ENCODE measurements at places on chromosomes 7 and 10. TPM values are rescaled to one million over a fixed set of nuclear protein-coding genes. Genes with fewer than 3 reads are reported as not detected.

DNA sequence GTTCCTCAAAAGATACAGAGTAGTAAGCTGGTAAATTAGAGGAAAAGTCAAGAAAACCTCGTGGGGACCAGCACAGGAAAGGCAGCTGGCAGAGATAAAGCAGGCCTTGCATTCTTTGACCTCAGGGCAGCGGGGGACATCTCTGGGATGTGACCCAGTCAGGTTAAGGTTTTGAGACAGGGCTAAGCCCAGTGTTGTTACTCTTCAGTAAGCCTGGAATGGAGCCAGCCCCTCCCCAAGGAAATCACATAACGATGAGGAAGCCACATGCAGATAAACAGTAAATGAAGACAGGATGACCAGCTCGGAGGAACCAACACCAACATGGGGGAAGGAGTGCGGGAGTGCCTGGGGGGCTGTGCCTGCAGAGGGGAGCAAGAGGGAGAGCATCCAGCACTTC lies 99.6 kb downstream of the JAZF1 start:
- no peak overlapping the region for H3K4me3 ChIP-seq
- no peak for DNase-seq
- peak overlapping the region; percentile 53 for H3K27ac ChIP-seq
- H3K36me3 ChIP-seq = no peaks in the 10 kb centered on the region
- no peaks in the 10 kb centered on the region for H3K27me3 ChIP-seq

GRCh38 chr7:37031571-37032257 lies 307.4 kb upstream of the AOAH start:
- DNase-seq = peak; percentile 89
- H3K4me1 ChIP-seq = peaks cover 20% of the 10 kb centered on the region
- no peaks in the 10 kb centered on the region for H3K27me3 ChIP-seq
- H3K4me3 ChIP-seq = no peak overlapping the region
- H3K27ac ChIP-seq = peak overlapping the region; percentile 73

- peaks cover 15% of the 10 kb centered on the region for H3K4me1 ChIP-seq
- H3K27ac ChIP-seq = no peak overlapping the region
- H3K36me3 ChIP-seq = no peaks in the 10 kb centered on the region
- DNase-seq = no peak
Measured at GRCh38 chr10:61830846-61831273, 70.6 kb upstream of the ARID5B start.

- no peaks in the 10 kb centered on the region for H3K36me3 ChIP-seq
- H3K27me3 ChIP-seq = no peaks in the 10 kb centered on the region
- no peak overlapping the region for H3K27ac ChIP-seq
- H3K4me1 ChIP-seq = no peaks in the 10 kb centered on the region
Measured at GRCh38 chr10:51231754-51232153, 157.5 kb downstream of the PRKG1 start.

- peaks cover 13% of the 10 kb centered on the region for H3K4me1 ChIP-seq
- H3K27ac ChIP-seq = peak overlapping the region; percentile 6
- H3K4me3 ChIP-seq = no peak overlapping the region
- no peaks in the 10 kb centered on the region for H3K36me3 ChIP-seq
Measured at GRCh38 chr7:135964274-135964673, 12.9 kb downstream of the MTPN start.

DNA sequence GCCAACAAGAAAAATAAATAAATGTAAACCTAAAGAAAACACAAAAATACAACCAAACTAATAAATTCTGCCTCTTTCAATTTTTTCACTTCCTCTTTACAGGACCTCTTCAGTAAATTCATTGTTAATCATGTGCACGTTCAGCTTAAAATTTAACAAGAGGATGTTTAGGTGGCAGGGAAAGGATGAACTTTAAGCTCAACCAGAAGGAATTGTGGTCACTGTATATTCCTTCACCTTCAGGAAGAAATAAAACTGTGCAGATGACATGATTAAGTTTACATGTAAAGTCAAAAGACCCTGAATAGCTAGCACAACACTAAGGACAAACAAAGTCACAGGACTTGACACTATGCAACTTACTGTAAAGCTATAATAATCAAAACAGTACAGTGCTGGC lies 33.0 kb downstream of the KIF5B start:
- no peak for DNase-seq
- H3K4me1 ChIP-seq = no peaks in the 10 kb centered on the region
- no peak overlapping the region for H3K27ac ChIP-seq
- no peak overlapping the region for H3K4me3 ChIP-seq

GRCh38 chr10:68121852-68122251 lies 12.6 kb downstream of the MYPN start:
- H3K4me3 ChIP-seq = no peak overlapping the region
- no peaks in the 10 kb centered on the region for H3K4me1 ChIP-seq
- no peak overlapping the region for H3K27ac ChIP-seq
- H3K27me3 ChIP-seq = no peaks in the 10 kb centered on the region
- DNase-seq = no peak
- no peaks in the 10 kb centered on the region for H3K36me3 ChIP-seq

- peak within 1 kb of the TSS; percentile 71 for H3K4me3 ChIP-seq
- DNase-seq = peak; percentile 49
- peaks cover 5% of the 10 kb centered on the region for H3K4me1 ChIP-seq
- H3K27ac ChIP-seq = no peak within 1 kb of the TSS
Measured at GRCh38 chr10:90857635-90858460, at the start of gene HTR7. HTR7 (minus strand) TSS chr10:90858039; CDS start chr10:90857671, 368 bp downstream.

DNA sequence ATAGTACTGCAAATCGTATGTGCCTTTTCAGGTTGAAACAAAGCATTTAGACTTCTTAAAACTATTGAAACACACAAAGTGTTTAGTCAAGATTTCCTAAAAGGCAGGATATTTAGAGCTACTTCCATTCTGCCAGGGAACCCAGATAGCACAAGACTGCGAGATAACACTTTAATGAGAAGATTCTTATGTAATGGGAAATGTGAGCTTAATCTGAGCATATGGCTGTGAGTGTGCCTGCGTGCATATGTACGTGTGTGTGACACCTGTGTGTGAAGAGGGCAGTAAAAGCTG lies 14.3 kb upstream of the JCAD start:
- H3K4me1 ChIP-seq = no peaks in the 10 kb centered on the region
- no peak for DNase-seq
- H3K27ac ChIP-seq = no peak overlapping the region

DNA sequence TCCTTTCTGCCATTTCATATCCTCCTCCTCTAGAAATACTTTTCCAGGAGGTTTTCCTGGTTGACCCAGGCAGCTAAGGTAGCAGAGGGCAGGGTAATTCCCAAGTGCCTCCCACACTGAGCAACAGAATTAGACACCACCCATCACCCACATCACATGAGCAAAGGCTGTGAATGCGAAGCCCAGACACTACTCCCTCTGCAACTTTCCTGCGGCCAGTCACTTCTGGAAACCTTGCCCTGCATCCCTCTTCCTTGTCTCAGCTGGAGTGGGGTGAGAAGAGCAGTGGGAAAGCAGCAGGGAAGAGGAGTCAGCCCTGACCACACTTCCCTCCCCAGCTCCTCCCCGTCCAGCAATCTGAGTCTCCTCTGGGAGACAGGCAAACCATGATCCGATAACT lies 15.2 kb downstream of the TMEM176B start:
- H3K27me3 ChIP-seq = no peaks in the 10 kb centered on the region
- H3K27ac ChIP-seq = peak overlapping the region; percentile 83
- no peak overlapping the region for H3K4me3 ChIP-seq

- no peaks in the 10 kb centered on the region for H3K27me3 ChIP-seq
- H3K4me1 ChIP-seq = no peaks in the 10 kb centered on the region
- H3K4me3 ChIP-seq = no peak overlapping the region
- H3K27ac ChIP-seq = no peak overlapping the region
- H3K36me3 ChIP-seq = no peaks in the 10 kb centered on the region
Measured at GRCh38 chr7:89477991-89478390, 676.3 kb upstream of the STEAP1 start.

- no peak for DNase-seq
- H3K4me1 ChIP-seq = no peaks in the 10 kb centered on the region
- no peaks in the 10 kb centered on the region for H3K27me3 ChIP-seq
- H3K36me3 ChIP-seq = no peaks in the 10 kb centered on the region
- no peak overlapping the region for H3K4me3 ChIP-seq
Measured at GRCh38 chr10:67662415-67662814, 33.6 kb downstream of the CTNNA3 start.

GRCh38 chr7:47635091-47636080 lies 53.5 kb upstream of the TNS3 start:
- H3K27ac ChIP-seq = peak overlapping the region; percentile 23
- peaks cover 21% of the 10 kb centered on the region for H3K4me1 ChIP-seq
- peak overlapping the region; percentile 14 for H3K4me3 ChIP-seq

DNA sequence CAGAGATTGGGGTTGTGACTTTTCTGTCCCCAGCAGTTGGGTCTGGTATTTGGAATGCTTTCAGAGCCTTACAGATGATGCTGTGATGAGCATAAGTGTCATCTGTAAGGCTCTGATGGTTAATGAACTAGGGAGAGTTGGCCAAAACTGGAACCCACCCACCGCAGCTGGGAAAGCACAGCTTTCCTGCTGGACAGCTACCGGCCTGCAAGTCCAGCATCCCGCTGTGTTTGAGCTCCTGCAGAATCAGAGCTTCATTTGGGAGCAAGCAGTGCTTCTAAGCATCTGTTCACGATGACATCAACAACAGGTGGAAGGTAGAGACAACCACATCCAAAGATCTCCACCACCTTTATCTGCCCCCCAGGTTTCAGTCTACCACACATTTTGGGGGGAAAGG lies 11.7 kb downstream of the UCN3 start:
- no peaks in the 10 kb centered on the region for H3K27me3 ChIP-seq
- no peaks in the 10 kb centered on the region for H3K4me1 ChIP-seq
- H3K36me3 ChIP-seq = no peaks in the 10 kb centered on the region
- DNase-seq = no peak
- H3K27ac ChIP-seq = no peak overlapping the region

DNA sequence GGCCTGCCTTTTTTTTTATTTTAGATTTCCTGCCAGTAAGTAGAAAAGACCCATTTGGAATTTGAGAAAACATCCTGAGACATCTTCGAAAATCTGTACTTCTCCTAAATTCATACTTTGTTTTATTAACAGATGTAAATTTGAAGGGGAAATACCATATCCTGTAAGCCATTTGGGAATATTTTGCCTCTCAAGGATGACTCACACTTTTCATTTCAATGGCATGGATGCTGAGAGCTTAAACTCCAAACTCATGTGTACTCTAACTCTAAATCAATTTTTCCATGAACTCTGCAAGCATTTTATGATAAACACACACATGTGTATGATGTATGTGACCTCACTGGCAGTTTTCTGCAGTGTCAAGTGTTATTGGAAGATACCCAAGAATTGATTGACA lies 89.0 kb downstream of the SEMA3A start:
- no peak overlapping the region for H3K27ac ChIP-seq
- DNase-seq = no peak
- H3K27me3 ChIP-seq = no peaks in the 10 kb centered on the region
- no peaks in the 10 kb centered on the region for H3K4me1 ChIP-seq
- no peaks in the 10 kb centered on the region for H3K36me3 ChIP-seq

DNA sequence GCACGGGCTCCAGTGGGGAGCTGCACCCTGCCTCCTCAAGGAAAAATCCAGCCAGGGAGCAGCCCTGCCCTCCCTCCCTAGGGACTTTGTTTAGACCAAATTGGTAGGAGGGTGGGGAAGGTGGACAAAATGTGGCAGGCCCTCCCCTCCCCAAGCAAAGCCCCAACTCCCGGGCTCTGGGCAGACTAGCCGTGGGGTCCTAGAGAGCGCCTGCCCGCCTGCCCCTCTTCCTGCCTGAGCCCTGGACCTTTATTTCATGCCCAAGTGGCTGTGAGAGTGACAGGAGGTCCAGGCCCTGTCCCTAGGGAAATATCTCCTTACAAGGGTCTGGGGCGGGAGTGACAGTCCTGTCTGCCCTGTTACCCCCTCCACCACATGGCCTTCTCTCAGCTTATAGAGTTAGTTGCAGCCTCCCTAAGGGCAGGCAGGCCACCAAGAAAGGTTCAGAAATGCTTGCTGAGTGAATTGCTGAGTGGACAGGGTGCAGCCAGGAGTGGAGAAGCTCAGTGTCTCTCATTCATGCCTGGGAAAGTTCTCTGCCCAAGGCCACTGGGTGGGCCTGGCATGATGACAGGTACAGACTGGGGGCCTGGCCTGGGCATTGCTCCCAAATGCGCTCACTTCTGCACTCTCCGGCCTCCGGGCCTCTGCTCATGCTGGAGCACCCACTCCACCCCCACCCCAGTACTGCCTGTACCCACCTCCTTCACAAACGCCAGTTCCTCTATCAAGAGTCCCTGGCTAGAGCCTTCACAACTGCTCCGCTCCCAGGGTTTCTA lies 25.2 kb downstream of the DNAJB12 start:
- no peak for DNase-seq
- H3K36me3 ChIP-seq = peaks cover 4% of the 10 kb centered on the region
- peak overlapping the region; percentile 54 for H3K27ac ChIP-seq
- peaks cover 92% of the 10 kb centered on the region for H3K4me1 ChIP-seq
- H3K27me3 ChIP-seq = no peaks in the 10 kb centered on the region
- H3K4me3 ChIP-seq = no peak overlapping the region

- H3K27me3 ChIP-seq = no peaks in the 10 kb centered on the region
- DNase-seq = no peak
- H3K27ac ChIP-seq = no peak overlapping the region
- H3K4me3 ChIP-seq = no peak overlapping the region
- peaks cover 52% of the 10 kb centered on the region for H3K4me1 ChIP-seq
- H3K36me3 ChIP-seq = peaks cover 34% of the 10 kb centered on the region
Measured at GRCh38 chr7:5384618-5385017, 39.0 kb downstream of the TNRC18 start.

- H3K27ac ChIP-seq = no peak overlapping the region
- no peaks in the 10 kb centered on the region for H3K36me3 ChIP-seq
- no peak overlapping the region for H3K4me3 ChIP-seq
- no peak for DNase-seq
Measured at GRCh38 chr10:121058082-121058481, 206.9 kb downstream of the WDR11 start.

- H3K36me3 ChIP-seq = peaks cover 57% of the 10 kb centered on the region
- no peaks in the 10 kb centered on the region for H3K27me3 ChIP-seq
- DNase-seq = no peak
- no peak overlapping the region for H3K27ac ChIP-seq
- no peaks in the 10 kb centered on the region for H3K4me1 ChIP-seq
Measured at GRCh38 chr10:93357680-93358079, 124.5 kb downstream of the MYOF start.

DNA sequence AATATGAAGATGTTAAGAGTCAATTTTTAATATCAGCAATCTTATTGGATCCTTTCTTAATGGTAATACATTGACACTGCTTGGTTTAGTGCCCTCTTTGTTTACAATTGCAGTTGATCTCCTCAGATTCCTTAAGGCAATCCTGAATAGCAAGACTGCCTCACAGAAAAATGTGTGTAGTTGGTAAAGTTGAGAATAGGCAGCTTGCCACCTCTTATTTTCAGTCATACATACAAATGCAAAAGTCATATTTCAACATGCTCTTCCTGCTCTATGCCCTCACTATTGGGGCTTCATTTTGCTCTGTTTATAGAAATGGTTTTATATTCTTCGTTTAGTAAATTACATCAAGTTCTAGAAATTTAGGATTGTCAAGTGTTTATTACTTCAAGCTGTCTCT lies 661.1 kb upstream of the ANKRD30A start:
- H3K4me3 ChIP-seq = no peak overlapping the region
- no peaks in the 10 kb centered on the region for H3K4me1 ChIP-seq
- no peak for DNase-seq
- H3K27me3 ChIP-seq = no peaks in the 10 kb centered on the region

Gene CNNM1
- not detected for total RNA-seq

Gene IDI2
- not detected for total RNA-seq

Gene SLC26A3
- 0.43 TPM for total RNA-seq

Gene CLRN3
- total RNA-seq = not detected

Gene ADIRF
- 178 TPM for total RNA-seq

Gene TAC1
- not detected for total RNA-seq

All from upper lobe of left lung (tissue), 6 donors.